ENCODE measurements at places on chromosomes 4 and X. TPM values are rescaled to one million over a fixed set of nuclear protein-coding genes. Genes with fewer than 3 reads are reported as not detected.

The SULT1E1 gene
- total RNA-seq, result not detected

The SCD5 gene
- total RNA-seq, result 6.2 TPM

The TENM3 gene
- total RNA-seq, result 1.6 TPM

The CRMP1 gene
- total RNA-seq, result 4.9 TPM

The VCX3A gene
- total RNA-seq, result not detected

Measured in A549 treated with AZD2906 at 1 μM for 4 hours (cell line).